Naive thymus-derived CD4-positive, alpha-beta T cell (primary cell): ENCODE measurements at places on chromosomes 1 and 21. TPM values are rescaled to one million over a fixed set of nuclear protein-coding genes. Genes with fewer than 3 reads are reported as not detected.

KIAA1614 gene
- total RNA-seq = 0.15 TPM

C1orf115 gene
- 1.8 TPM for total RNA-seq

LHX8 gene
- total RNA-seq = not detected

ARTN gene
- total RNA-seq = 2.2 TPM

NAV1 gene
- 2.6 TPM for total RNA-seq

- no peak overlapping the region for H3K27ac ChIP-seq
- H3K4me3 ChIP-seq = no peak overlapping the region
- no peaks in the 10 kb centered on the region for H3K27me3 ChIP-seq
These were observed 89.9 kb upstream of the SLC2A1 start for GRCh38 chr1:43048601-43049011.

DNA sequence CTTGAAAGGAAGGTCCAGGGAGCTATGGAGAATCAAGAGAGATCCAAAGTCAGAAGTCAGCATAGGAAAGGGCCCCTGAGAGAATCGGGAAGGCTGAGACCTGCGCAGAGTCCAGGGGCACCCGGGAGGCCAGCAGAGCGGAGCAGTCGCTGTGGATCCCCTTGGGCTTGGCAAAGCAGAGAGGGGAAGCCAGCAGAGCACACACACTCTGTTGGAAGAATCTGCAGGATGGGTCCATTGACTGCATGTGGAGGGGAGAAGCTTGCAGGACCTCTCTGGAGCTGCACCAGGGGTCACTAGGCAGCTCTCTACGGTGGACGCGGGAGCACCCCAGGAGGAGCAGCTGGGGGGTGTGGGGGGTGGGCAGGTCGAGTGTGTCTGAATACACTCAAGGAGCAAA lies 6.4 kb downstream of the RIPK4 start:
- no peaks in the 10 kb centered on the region for H3K36me3 ChIP-seq
- no peaks in the 10 kb centered on the region for H3K4me1 ChIP-seq
- H3K27me3 ChIP-seq = peaks cover 27% of the 10 kb centered on the region

- H3K4me1 ChIP-seq = peaks cover 33% of the 10 kb centered on the region
- peaks cover 20% of the 10 kb centered on the region for H3K36me3 ChIP-seq
- no peaks in the 10 kb centered on the region for H3K27me3 ChIP-seq
- H3K4me3 ChIP-seq = no peak overlapping the region
- no peak for DNase-seq
These were observed 45.7 kb downstream of the SLC9A1 start for GRCh38 chr1:27109103-27109822.

- H3K4me3 ChIP-seq = no peak overlapping the region
- no peaks in the 10 kb centered on the region for H3K27me3 ChIP-seq
These were observed 24.5 kb downstream of the PARK7 start for GRCh38 chr1:7985851-7986612.

DNA sequence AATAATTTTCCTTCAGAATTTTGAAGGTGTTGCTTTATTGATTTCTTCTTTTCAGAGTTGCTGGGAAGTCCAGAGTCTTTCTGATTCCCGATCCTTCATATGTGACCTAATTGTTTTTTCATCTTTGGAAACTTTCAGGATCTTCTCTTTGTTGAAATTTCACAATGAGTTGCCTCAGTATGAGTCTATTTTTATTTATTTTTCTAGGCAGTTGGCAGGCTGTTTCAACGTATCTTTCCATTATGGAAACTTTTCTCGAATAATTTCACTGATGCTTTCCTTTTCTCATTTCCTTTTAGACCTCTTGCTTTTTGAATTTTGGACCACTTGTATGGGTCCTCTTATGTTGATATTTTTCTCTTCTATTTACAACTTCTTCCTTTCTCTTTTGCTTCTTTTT lies 354.3 kb downstream of the TGFB2 start:
- no peak overlapping the region for H3K4me3 ChIP-seq
- no peaks in the 10 kb centered on the region for H3K4me1 ChIP-seq
- no peaks in the 10 kb centered on the region for H3K27me3 ChIP-seq
- no peaks in the 10 kb centered on the region for H3K36me3 ChIP-seq
- no peak for DNase-seq
- H3K27ac ChIP-seq = no peak overlapping the region

DNA sequence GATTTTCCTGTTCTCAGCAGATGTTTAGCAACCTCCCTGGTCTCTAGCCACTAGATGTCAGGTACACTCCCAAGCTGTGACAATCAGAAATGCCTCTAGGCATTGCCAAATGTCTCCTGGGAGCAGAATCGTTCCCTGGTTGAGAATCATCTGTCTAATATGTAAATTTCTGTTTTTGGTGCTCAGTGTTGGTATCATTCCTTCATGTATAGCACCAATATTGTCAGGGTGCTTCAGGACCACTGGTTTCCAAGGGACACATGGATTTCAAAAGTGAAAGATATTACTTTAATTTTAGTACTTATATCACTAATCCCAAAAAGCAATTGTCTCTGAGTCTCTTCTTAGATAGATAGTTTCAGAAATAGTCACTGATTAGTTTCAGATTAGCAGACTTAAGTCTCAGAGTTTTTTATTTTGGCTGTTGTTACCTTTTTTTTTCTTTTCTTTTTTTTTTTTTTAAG lies 160.1 kb downstream of the PTPRC start:
- no peak overlapping the region for H3K4me3 ChIP-seq
- no peak overlapping the region for H3K27ac ChIP-seq
- no peak for DNase-seq
- H3K4me1 ChIP-seq = no peaks in the 10 kb centered on the region

GRCh38 chr1:65112811-65113210 lies 35.2 kb upstream of the AK4 start:
- no peak overlapping the region for H3K27ac ChIP-seq
- no peaks in the 10 kb centered on the region for H3K4me1 ChIP-seq
- no peaks in the 10 kb centered on the region for H3K27me3 ChIP-seq

DNA sequence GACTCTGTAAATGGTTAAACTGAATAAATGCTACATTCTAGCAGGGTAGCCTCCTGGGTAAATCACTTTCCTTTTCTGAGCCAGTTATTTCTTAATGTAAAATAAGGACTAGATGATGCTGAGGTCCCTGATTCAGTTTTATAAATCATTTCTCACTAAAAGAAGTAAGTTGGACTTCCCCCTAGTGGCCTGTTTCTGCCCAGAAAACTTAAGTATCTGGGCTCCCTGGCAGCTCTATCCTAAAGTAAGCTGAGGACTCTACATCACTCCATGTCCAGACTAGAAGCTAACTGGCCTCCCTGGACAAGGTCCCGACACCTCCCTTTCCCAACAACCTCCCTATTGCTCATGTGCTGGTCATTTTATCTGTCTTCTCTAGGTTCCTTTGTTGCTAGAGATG lies 3.0 kb downstream of the GPN2 start:
- H3K27me3 ChIP-seq = no peaks in the 10 kb centered on the region
- DNase-seq = no peak
- H3K27ac ChIP-seq = no peak overlapping the region
- H3K36me3 ChIP-seq = peaks cover 19% of the 10 kb centered on the region

DNA sequence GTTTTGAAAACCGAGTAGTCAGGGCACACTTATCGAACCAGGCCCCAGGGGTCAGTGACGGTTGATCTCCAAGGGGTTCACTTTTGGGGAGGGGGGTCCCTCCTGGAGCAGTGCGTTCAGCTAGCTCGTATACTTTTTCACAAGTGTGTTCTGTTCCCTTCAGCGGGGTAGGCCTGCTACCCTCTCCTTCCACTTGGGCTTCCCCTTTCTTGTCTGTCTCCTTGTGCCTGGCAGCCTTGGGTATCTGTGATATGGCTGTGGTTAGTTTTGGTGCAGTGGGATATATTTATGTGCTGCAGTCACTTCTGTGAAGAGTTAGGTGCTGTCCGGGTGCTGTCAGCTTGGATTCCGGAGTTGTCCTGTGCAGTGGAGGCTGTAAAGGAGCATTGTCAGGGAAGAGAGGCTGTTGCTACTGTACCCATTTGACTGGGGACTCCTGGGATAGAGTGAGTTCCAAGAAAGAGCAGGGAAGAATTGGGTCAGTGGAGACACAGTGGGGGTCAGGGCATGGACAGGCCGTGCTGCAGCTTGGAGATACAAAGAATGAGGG lies 29.7 kb downstream of the ADARB1 start:
- H3K36me3 ChIP-seq = no peaks in the 10 kb centered on the region
- H3K27me3 ChIP-seq = no peaks in the 10 kb centered on the region
- no peak for DNase-seq
- no peak overlapping the region for H3K4me3 ChIP-seq

DNA sequence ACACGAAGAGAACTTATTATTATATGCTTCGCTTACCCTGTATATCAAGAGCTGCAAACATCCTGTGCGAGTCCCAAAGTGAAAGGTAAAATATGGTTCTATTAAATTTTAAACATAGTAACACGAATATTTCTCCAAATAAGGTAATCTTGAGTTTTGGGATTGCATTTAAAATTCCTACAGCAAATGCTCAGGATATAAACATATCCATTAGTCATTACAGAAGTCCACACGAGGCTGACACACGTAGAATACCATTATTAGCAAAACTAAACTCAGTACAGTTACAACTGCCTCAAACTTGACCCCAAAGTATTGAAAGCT lies 282 bp upstream of the LYPLAL1 start:
- H3K4me3 ChIP-seq = peak overlapping the region; percentile 84
- no peak for DNase-seq
- H3K27ac ChIP-seq = peak overlapping the region; percentile 76
